ENCODE measurements at places on chromosomes 16 and 17. TPM values are rescaled to one million over a fixed set of nuclear protein-coding genes. Genes with fewer than 3 reads are reported as not detected.

DNA sequence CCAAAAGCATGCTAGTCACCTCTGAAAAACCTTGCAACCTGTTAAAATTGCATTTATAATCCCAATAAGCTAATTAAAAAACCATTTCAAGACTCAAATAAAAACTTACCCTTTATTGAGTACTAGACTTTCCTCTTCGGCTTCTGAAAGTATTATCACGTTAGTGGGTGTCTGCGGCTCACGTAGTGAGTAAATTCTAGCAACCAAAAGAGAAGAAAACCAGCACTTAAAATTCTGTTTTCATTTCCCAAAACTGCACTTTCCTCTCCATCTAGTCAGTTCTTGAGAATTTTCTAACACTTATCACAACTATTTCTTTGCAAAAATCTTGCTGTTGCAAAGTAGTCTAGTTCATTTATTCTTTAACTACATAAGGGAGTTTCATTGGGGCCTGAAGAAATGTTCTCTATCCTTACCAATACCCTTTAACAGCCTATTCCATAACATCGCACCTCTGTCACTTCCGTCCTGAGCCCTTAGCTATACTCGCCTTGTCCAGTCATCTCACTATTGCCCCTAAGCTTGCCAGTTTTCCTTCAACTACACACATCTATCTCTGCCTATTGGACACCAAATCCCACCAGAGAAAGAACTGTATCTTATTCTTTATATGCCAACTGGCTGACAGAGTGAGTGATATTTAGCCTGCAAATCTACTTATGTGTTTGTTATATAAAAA lies 8.7 kb downstream of the NUP88 start:
- no peak for DNase-seq

DNA sequence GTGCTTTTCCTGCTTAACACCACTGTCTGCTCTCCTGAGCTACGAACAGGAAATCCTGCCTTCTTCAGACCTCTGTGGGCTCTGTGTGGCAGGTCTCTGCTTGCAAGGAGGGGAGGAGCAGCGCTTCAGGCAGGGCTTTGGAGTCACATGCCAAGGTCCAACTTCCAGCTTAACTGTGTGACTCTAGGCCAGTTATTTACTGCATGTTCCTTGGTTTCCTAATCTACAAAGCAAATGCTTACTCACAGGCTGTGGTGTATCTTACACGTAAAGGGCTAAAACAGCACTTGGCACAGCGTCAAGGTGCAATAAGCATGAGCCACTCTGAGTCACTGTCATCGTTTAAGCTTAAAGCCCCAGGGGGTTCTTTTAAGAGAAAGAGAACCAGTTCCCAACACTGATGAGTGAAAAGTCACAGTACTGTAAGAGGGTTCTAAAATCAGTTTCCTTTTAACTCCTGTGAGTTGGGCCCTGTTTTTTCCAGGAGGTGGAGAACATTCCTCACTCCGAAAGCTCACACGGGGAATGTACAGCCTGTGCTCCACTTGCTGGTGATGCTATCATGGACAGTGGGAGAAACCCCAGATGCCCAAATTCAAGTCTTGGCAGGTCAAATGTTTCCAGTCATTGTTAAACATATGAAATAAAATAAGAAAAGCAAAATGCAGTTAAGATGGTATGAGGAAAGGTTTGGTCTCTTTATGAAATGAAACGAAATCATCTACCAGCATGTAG lies 54.1 kb upstream of the BCAR1 start:
- peak; percentile 98 for DNase-seq

- DNase-seq = no peak
Observed at GRCh38 chr17:37405955-37406634, 541 bp downstream of the ACACA start.

GRCh38 chr16:87484487-87485331 lies 8.1 kb downstream of the ZCCHC14 start:
- DNase-seq = peak; percentile 33

GRCh38 chr17:77376795-77377709 lies 236.3 kb downstream of the SEC14L1 start:
- DNase-seq = no peak

DNA sequence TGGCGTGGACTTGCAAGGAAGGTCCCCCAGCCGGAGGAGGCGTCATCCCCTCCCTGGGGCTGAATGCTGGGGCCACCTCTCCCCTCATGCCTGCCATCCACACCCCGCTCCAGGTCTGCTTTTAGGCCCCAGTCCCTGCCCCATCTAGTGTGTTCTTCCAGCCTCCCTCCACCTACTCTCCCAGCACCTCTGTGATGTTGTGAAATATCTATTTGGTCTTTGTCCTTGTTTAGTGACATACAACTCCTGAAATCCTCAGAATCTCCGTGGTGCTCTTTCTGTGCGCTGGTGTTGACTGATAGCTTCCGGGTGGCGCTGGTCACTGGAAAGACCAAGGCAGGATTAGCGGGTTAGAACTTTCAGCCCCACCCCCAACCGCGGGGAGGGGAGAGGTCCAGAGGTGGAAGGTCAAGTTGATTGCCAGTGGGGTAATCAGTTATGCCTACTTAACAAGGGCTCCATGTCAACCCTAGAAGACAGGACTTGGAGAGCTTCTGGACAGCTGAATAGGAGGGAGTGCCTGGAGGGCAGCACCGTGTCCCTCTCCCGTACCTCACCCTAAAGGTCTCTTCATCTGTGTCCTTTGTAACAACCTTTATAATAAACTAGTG lies 10.1 kb downstream of the TBC1D24 start:
- no peak for DNase-seq

DNA sequence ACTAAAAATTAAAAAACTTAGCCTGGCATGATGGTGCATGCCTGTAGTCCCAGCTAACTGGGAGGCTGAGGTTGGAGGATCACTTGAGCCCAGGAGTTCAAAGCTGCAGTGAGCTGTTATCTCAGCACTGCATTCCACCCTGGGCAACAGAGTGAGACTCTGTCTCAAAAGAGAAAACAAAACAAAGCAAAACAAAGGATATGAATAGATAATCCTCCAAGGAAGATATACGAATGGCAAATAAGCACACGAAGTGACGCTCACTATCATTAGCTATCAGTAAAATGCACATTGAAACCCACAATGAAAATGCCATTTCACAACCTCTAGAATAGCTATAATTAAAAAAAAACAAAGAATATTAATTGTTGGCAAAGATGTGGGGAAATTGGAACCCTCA lies 386.2 kb upstream of the CCL2 start:
- no peak for DNase-seq

GRCh38 chr17:48259694-48260291 lies 152.2 kb downstream of the SNX11 start:
- DNase-seq = peak; percentile 32

Gene ALOX12B
- total RNA-seq = not detected

Gene KRT32
- 0.06 TPM for total RNA-seq

Gene TBC1D3G
- total RNA-seq = not detected

Gene C17orf67
- not detected for total RNA-seq

Gene SPATA22
- not detected for total RNA-seq

All from Daoy (cell line).